ENCODE measurements at places on chromosomes 2 and 18.
A peak's percentile ranks its signal among the peaks of the same experiment; 100 is the strongest.

DNA sequence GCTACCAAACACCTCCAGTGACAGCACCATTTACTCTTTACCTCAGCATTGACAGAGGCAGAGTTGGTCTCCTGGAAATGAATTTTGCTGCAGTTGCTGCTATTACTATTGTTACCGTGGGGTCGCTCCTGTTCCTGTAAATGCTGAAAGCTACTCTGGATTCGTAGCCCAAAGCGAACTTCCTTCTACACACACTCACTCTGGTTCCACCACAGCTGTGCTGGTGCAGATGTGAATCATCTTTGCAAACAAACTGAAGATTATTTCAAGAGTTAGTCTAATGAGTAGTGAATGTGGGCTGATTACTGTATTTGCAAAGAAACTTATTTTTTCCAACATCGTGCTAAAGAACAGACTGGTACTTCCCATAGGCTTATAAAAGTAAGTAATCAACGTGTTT lies 304.0 kb downstream of the LPIN1 start:
- DNase-seq: no peak

- no peak for DNase-seq
Measured at GRCh38 chr2:220440731-220441130, 813.3 kb downstream of the SLC4A3 start.

DNA sequence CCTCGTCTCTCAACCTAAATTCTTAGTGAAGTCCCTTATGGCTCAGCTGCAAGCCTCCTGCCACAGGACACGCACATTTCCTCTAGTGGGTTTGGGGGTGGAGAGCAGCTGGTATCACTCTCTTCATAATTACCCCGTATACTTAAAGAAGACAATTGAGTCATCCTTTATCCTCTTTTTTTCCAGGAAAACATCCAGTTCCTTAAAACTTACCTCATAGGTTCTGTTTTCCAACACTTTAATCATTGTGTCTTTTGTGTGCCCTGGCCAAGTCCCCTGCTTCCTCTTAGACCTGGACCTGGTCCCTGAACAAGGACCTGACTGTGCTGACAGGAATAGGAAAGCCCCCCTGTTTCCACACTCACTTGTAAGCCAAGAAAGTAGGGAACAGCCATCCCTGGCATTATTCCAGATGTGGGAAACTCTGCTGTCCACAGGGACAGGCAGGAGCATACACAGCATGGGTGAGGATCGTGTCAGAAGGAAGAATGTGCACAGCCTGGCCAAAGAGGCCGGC lies 42.3 kb upstream of the MYO1B start:
- DNase-seq: no peak

- DNase-seq: no peak
Measured at GRCh38 chr2:38692636-38693318, 26.9 kb downstream of the GALM start.

GRCh38 chr2:126527836-126528490 lies 128.0 kb upstream of the GYPC start:
- DNase-seq: peak; percentile 36

DNA sequence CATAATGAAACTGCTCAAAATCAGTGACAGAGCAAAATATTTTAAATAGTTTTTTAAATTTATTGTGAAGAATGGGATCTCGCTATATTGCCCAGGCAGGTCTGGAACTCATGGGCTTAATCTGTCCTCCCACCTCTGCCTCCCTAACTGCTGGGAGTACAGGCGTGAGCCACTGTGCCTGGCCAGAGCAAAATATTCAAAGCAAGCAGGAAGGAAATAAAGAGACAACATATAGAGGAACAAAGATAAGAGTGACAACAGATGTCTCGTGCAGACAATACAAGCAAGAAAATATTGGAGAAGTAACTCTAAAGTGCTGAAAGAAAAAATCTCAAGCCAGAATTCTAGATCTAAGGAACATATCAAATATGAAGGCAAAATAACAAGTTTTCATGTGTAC lies 5.0 kb upstream of the SCLY start:
- no peak for DNase-seq

GRCh38 chr2:85179541-85179940 lies 46.3 kb downstream of the TCF7L1 start:
- no peak for DNase-seq

Data from bone marrow (tissue), 2 donors.